ENCODE measurements at places on chromosomes 11 and 22.
A peak's percentile ranks its signal among the peaks of the same experiment; 100 is the strongest.

DNA sequence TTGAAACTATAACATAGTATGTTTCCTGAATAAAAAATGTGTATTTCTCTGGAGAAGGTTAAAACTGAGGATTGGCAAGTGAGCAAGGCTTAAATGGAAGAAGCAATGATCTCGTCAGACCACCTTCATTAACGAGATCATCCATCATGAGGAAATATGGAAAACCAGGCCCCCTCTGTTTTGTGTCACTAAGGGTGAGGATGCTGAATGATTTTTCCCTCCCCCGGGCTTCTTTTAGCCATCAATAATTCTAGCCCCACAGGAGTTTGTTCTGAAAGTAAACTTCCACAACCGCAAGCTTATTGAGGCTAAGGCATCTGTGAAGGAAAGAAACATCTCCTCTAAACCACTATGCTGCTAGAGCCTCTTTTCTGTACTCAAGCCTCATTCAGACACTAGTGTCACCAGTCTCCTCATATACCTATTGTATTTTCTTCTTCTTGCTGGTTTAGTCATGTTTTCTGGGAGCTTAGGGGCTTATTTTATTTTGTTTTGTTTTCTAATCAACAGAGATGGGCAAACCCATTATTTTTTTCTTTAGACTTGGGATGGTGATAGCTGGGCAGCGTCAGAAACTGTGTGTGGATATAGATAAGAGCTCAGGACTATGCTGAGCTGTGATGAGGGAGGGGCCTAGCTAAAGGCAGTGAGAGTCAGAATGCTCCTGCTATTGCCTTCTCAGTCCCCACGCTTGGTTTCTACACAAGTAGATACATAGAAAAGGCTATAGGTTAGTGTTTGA lies 5.8 kb upstream of the HBE1 start:
- no peak for DNase-seq

DNA sequence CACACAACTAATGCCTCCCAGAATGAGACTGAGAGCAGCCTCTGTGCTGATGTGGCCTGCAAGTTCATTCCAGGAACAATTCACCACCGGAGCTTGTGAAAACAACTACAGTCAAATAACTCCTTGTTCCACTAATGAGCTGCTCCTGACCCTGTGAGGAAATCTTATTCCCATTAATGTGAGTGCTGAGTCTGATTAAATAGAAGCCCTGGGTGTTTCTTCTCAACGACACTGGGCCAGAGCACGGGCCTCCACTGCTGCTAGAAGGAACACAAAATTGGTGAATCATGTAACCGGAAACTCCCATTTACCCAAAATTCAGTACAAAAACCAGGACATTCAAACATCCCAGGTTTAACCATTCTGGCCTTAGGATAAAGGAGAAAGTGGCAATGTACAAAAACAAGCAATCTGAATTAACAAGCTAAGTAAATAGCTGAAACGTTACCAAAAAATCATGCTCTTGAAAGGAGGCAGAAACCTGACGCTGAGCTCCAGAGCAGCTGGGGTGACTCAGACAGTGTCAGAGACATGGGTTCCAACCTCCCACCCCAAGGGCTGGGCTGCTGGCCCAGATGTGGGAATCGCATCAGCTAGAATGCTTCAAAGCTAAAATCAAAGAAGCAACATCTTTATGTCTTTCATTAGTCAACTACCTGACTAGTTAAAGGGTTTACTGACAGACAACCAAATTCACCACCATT lies 26.7 kb downstream of the SERGEF start:
- peak; percentile 67 for DNase-seq

GRCh38 chr11:113475160-113475761 lies at the start of gene DRD2:
Gene DRD2 (minus strand): TSS chr11:113475398. CDS start chr11:113424651, 50,747 bp downstream.
- DNase-seq = no peak

DNA sequence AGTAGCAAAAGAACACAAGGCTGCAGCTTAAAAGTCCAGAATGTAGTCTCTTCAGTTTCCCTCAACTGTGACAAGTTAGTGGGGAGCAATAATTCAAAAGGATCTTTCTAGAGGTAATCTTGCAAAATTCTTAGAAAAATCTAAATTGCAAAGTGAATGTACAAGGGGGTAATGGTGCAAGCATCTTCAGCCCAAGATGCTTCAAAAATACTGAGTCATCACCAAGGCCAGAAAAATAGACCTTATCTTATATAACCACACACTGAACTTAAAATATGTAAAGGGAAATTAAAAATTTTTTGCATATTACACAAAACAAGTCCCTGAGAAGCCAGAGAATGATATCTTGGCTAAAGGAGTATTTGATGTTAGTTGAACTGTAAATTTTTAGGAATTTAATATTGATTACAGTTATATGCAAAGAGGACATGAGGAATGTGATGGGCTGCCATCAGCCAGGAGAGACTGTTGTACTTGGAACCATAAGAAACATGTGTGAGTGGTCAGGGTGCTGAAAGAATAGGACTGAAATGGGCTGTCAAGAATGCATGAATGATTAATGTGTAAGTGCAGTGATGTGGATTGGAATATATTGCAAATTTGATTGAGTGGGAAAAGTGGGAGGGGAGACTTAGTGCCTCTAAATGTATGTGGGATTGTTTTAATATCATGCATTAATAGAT lies 85.7 kb upstream of the LIN7C start:
- peak; percentile 34 for DNase-seq

DNA sequence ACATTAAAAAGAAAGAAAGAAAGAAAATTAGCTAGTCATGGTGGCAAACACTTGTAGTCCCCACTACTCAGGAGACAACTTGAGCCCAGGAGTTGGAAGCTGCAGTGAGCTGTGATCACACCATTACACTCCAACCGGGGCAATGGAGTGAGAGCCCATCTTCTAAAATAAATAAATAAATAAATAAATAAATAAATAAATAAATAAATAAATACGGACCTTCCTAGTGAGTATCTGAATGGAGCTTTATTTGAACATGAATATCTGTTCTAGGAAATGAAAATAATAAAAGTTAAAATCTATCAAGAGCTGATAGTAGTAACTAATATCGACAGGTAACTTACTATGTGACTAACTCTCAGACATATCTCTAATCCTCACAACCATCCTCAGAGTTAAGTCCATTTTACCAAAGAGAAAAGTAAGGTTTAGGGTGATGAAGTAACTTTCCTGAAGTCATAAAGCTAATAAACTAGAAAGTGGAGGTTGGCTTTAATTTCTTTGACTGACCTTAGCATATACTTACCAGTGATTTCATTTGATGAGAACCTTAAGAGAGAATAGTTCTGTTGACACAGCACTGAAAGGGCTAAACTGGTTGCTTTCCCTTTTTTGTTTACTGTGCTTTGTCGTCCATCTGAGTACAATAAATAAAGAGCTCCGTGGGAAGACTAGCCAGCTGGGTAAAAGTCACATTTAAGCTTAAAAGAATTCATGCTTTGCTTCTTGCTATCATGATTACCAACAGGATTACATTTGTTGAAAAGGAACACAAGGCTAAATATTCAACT lies 22.4 kb downstream of the ENTHD1 start:
- no peak for DNase-seq

GRCh38 chr11:65636108-65637031 lies 1.5 kb upstream of the SIPA1 start:
- DNase-seq = no peak

- no peak for DNase-seq
These were observed 74.5 kb upstream of the PICALM start for GRCh38 chr11:86143087-86144030.

GRCh38 chr22:22944268-22944985 lies 56.8 kb downstream of the IGLL5 start:
- no peak for DNase-seq

- DNase-seq = no peak
These were observed 109.4 kb downstream of the KIF18A start for GRCh38 chr11:27998552-27998951.

DNA sequence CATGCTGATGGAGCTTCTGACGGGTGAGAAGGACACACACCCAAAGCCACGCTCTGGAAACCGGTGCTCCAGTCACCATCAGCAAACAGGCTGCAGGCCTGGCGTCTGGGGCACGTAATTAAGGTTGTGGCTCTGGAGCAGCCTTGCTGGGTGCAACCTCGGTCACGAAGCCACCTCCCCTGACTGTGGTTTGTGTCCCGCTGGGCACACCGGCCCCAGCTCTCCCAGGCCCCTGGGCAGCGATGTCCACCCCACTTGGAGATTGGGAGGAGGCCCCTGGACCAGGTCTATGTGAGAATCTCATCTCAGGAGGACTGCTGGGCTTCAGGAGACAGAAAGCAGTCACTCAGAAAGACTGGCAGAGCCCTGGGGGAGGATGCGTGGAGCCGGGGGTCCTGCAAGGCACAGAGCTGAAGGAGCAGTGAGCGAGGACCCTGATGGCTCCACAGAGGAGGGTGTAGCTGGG lies 631.6 kb downstream of the BRD1 start:
- DNase-seq = no peak

DNA sequence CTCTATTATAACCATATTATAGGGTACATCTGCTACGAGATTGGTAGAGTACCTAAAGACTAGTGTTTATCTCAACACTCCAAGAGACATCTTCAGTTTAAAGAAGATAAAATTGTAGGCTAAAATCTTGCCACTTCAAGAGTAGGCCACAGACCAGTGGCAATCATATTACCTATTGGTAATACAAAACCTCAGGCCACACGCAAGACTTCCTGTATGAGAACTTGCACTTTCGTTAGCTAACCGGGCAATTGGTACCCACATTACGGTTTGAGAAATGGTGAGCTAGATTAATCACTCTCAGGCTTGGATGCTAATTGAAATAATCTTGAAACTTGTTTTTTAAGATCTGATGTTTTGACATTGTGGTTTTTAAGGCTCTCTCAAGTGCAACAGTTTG lies 772.7 kb downstream of the LRRC4C start:
- no peak for DNase-seq

DNA sequence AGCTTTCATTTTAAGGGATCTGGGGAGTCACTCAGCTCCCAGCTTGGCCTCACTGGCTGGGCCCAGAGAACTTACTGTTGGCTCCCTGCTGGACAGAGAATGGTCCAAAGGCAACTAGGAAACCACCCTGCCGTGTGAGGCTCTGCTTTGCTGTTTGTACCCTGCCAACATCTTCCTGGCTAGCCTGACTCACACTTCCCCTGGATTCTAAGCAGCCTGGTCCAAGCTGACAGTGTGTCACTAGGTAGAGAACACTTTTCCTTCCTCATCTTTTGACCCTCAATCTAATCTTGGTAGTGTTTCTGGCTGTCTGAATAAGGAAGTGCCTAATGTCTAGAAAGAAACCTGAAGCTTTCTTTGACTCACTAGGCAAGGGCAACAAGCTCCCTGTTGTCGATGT lies 76.7 kb downstream of the FAR1 start:
- peak; percentile 9 for DNase-seq

DNA sequence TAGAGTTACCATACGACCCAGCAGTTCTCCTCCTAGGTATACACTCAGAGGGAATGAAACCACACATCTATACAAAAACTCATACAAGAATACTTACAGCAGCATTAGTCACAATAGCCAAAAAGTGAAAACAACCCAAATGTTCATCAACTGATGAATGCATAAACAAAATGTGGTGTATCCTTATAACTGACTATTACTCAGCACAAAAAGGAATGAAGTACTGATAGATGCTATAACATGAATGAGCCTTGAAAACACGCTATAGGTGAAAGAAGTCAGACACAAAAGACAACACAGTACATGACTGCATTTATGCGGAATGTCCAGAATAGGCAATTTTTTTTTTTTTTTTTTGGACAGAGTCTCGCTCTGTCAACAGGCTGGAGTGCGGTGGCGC lies 23.1 kb downstream of the NCAPD3 start:
- no peak for DNase-seq

- peak; percentile 80 for DNase-seq
These were observed 58.3 kb downstream of the HSD17B12 start for GRCh38 chr11:43738600-43739409.

- no peak for DNase-seq
These were observed 63.0 kb downstream of the P4HA3 start for GRCh38 chr11:74248469-74248868.

DNA sequence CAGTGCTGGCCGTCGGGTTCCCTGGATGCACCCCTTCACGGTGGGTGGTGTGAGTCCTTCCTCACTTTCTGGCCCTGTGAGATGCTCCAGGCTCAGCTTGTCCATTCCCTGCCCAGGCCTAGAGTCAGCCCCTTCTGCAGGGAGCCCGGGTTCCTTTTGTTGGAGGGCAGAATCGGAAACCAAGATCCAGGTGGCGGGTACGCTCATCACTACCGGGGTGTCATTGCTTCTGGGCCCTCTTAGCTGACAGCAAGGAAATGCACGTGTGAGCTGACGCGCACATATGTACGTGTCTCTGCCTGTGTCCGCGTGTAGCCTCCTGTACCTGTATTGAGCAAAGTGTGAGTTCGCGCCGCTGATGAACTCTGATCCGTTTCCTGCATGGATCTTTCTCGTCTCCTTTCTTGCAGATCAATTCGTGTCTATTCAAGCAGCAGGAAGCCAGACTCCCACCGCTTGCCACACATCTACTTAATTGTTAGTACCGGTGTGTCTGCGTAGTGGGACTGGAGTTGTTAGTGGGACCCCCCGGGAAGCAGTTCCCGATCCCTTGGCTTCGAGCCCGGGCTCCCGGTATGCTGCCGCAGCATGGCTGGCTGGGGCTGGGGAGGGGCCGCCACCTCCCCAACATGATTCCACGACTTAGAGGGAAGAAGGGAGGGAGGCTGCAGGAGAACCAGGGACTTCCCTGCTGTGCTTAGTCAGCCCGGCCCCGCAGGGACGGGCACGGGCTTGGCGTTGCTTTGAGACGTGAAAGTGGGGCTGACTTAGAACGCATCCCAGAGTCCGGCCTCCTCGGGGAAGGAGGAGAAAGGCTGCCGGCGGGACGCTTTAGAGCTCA lies 35.9 kb upstream of the GRAMD4 start:
- DNase-seq = peak; percentile 14

DNA sequence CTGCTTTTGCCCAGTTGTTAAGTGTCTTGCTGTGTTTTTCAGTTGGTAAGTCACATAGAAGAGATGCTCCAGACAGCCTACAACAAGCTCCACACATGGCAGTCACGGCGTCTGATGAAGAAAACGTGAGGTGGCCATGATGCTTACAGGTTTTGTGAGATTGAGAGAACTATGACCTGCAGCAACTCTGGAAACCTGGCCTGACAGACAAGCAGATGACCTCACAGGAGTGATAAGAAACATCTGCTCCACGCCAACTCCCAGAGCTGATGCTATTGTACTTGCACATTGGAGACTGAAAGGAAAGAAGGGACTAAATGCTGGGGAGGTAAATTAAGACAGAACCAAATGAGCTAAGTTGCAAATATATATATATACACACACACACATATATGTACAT lies 28.6 kb upstream of the LDHA start:
- DNase-seq = no peak

GRCh38 chr11:86551288-86552092 lies 120.9 kb downstream of the ME3 start:
- DNase-seq = peak; percentile 89
